Stimulated activated CD8-positive, alpha-beta memory T cell treated with anti-CD3 and anti-CD28 coated beads, Interleukin-15, amount 100 ng/mL, for 24 hours (primary cell): ENCODE measurements at places on chromosomes 7 and 10.

- DNase-seq: no peak
Measured at GRCh38 chr7:27641581-27642230, 21.0 kb downstream of the HIBADH start.

DNA sequence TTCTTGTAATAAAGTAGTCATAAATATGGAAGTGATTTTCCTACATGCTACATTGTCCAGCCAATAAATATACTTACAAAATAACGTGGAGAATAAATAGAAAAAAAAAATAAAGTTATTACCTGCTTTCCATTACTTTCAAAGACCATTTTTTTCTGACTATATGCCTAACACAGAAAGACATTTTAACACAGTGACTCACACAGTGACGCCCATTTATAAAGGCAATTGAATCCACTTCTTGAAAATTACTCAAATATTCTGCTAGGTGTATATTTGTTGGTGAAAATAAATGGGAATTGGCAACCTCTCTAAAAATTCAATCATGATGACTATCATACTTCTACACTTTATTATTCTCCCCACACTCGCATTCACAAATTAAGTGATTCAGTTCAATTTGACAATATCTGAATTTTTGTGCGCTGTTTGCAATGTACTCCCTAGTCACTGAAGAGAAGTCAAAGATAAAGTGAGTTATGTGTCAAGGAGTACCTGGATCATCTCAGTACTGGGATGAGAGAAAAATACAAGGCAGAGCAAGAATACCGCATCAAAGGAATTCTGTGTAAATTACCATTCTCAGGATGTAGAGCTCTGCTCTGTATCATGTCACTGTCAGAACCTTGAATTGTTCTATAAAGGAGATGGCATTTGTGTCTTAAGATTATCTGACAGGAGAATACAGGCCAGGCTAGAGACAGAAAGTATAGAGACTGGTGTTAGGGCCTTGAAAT, 642.7 kb downstream of the IPMK start:
- no peak for DNase-seq

DNA sequence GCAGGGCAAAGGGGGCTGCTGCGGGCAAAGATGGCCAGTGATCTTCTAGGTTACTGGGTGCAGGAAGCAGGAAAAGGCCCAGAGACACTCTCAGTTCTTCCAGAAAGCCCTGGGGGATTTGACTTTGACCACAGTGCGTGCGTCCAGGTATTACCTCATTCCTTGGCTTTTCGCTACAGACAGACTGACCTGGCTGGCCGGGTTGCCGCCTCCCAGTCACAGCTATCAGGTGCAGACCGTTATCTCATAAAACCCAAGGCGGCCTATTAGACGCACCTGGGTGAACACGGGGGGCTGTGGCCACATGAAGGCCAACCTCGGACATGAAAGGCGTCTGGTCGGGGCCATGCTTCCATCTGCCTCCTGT, 80.3 kb downstream of the FOXL3 start:
- no peak for DNase-seq

DNA sequence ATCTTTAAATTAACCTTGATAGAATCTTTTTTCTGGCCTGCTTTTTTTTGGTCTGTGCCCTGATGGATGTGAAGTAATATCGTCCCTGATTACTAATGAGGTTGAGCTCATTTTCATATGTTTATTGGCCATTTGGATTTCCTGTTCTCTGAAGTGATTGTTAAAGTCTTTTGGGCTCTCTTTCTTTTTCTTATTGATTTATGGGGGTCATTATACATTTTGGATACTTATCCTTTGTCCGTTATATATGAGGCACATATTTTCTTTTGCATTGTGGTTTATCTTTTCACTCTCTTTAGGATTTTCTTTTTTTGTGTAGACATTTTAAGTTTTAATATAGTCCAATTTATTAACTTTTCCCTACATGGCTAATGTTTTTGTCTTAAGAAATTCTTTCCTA, 12.6 kb downstream of the SLK start:
- no peak for DNase-seq

DNA sequence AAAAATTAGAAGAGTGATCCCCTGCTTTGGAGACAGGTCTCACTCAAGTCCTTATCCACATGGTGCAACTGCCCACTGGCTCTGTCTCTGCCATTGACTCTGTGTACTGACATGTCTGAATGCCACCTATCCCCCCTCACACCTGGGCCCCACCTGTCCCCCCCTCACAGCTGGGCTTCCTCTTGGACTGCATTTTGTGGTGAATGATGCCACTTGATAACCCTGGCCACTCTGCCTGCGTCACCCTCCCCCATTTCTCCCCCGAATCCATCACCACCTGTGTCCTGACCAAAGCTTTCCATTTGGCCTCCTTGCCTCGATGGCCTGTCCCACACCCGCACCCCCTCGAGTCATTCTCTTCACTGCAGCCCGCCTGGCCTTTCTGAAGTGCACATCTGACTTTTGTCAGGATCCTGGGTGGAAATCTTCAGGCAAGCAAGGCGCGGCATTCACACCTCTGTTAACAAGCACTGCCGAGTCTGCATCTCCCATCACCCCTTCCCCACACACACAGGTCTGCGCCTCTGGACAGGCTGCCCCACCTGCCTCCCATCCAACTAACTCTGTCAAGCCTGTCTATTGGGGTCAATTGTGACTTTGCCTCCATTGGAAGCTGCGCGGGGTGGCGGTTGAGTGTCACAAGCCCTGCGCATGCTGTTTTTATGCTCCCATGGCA, 175.3 kb upstream of the KLF14 start:
- DNase-seq: no peak

DNA sequence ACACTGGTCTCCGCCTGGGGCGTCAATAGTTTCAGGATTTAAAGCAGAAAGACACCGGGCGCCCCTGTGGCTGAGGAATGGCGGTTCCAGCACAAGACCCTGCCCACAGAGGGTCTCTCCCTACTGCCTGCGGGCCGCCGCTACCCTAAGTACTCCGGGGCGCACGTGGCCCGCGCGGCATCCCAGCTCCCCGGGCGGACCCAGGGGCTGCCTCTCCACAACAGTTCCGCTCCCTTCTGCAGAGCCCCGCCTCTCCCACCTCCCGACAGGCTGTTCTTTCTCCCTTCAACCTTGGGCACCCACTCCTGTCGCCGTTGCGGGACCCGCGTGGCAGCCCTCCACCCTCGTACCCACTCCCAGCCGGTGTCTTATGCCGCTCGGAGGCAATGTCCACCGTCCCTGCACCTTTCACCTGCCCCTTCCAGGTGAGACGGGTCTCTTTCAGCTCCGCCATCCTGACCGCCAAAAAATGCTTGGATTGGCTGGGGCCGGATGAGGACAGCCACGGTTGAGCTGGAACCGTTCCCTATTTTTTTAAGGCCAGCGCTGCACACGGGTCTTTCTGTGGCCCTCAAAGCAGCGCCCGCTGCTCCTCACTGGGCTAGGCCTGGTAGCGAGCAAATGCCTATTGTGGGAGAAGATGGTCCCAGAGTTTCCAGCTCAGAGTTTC, 1.6 kb upstream of the NKX2-3 start:
- no peak for DNase-seq

- no peak for DNase-seq
Measured at GRCh38 chr10:79930267-79930666, 18.6 kb downstream of the SFTPD start.

DNA sequence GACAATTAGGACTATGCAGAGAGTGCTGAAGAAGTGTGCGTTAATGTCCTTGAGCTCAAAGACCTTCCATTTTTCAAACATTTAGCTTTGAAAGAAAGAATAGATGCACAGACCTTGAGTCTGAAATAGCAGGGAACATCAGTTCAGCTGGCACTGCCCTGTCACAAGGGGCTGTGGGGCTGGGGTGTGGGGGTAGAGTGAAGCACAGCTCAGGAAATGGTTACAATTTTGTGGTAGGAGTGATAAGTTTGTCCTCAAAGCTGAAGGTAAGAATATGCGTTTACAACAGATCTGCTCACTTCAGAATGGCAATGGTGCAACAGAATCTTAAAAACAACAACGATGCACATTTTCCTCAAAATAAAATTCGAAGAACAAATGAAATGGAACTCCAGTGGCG, 33.6 kb downstream of the SMKR1 start:
- DNase-seq: no peak

- DNase-seq: no peak
Measured at GRCh38 chr10:77637532-77638320, at the start of gene KCNMA1. Gene KCNMA1, minus strand, starts transcription at chr10:77637808.

GRCh38 chr10:79162022-79162421, 93.3 kb downstream of the ZMIZ1 start:
- DNase-seq: no peak

DNA sequence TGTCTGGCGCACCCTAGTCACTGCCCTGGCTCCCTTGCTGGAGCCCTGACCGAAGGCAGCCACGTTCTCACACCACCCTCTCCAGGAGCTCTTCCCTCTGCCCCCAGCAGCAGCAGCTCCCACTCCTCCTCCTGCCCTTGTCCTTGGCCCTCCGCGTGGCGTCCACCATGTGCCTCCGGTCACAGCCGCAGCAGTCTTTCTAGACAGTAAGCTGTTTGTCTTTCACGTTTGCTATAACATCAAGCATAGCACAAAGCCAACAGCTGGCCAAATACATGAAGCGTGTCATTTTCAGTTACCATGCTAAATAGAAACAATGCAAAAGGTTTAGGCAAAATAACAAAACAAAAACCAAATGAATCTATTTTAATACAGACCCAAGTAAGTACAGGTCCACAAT, 3.3 kb downstream of the PITRM1 start:
- no peak for DNase-seq

DNA sequence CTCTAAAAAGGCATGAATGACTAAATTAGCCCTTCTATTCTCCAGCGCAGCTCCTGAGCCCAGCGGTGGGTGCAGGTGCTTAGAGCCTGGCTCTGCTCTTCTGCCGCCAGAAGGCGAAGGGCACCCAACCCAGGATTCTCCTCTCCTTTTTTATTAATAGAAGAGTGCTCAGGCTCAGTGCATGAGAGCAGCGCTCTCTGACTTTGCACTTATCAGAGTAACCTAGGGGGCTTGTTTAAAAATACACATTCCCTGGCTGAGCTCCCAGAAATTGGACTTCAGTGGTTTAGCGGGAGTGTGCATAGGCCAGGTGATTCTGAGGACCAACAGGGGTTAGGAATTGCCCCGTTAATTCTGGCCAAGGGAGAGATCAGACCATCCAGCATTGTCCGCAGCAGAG, 1.7 kb upstream of the PFKP start:
- DNase-seq: no peak

- DNase-seq: no peak
Measured at GRCh38 chr10:97729014-97729413, 7.9 kb upstream of the ZFYVE27 start.

GRCh38 chr7:3439333-3440030, 138.4 kb downstream of the SDK1 start:
- no peak for DNase-seq

DNA sequence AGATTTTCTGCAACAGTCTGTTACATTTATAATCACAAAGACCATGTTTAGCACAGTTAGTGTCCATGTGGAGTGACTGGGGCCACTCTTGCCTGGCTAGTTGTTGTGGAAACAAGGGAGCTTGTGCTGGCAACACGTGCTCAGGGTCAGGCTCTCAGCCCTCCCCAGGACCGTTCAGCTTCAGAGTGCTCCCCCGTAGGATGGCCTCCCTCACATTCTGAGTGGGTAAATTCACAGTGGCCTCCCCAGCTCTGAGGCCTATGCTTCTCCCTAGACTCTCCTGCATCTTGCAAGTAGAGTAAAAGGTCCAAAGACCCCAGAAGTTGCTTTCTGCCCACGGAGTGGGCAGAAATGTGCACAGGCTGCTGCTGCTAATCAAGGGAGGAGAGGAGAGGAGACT, 122.3 kb downstream of the ADCY1 start:
- DNase-seq: no peak

GRCh38 chr7:123327661-123328060, 127.9 kb upstream of the SLC13A1 start:
- DNase-seq: no peak

DNA sequence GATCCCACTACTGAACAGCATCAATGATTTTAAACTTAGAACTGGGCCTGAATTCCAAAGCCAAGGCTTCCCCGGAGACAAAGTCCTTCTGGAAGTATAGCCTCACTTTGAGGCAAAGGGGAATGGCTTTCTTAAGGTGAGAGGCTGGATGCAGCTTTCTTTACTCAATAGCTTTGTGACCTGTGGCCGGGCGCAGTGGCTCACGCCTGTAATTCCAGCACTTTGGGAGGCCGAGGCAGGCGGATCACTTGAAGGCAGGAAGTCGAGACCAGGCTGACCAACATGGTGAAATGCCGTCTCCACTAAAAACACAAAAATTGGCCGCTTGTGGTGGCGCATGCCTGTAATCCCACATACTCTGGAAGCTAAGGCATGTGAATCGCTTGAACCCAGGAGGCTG, 3.2 kb upstream of the FGFR2 start:
- DNase-seq: no peak

GRCh38 chr7:139153832-139154231, 44.3 kb upstream of the ZC3HAV1 start:
- no peak for DNase-seq

DNA sequence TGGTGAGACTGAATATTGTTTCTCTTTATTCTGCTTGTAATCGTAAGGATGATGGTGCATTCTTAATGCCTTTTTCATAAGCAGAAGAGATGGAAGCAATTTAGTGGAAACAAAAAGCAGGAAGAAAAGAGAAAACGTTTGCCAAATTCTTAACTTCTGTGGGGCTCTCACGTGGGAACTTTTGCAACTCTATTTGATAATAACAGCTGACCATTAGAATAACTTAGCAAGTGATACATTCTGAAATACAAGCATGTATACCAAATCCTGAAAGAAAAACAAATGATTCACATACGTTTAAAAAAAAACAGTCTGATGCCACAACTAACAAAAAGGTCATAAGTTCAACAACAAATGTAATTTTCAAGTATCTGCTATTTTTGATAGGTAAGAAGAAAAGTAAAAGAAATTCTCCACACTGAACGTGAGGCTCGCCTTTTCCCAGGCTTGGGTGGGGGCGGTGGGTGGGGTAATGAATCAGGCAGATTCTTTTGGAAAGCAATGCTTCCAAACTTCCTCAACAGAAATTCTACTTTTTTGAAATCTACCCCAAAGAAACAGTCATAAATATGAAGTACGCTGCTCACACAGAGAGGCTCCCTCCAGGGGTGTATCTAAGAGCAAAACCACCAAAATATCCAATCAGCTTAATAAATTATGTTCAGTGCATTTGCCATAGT, 446.2 kb upstream of the MGMT start:
- no peak for DNase-seq

DNA sequence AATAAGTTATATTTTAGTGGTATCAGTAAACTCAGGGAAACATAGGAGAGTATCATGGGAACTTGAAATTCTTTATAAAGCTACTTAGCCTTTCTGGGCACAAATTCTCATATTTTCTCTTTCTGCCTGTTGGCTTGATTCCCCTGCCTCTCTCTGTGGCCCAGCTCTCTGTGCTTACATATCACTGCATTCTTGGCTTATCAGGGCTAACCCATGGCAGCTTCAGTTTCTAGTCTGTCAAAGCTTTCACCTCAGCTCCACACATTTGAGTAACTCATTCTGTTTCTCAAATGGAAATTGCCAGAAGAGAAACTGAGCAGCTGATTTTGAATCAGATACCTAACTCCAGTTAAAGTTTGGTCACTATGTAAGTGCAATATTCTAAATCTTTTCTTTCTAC, 713.1 kb downstream of the DNAJB9 start:
- DNase-seq: no peak

- DNase-seq: no peak
Measured at GRCh38 chr7:42211938-42212337, 25.1 kb downstream of the GLI3 start.
